SK-N-MC (cell line): ENCODE measurements at places on chromosomes 2 and 18.

DNA sequence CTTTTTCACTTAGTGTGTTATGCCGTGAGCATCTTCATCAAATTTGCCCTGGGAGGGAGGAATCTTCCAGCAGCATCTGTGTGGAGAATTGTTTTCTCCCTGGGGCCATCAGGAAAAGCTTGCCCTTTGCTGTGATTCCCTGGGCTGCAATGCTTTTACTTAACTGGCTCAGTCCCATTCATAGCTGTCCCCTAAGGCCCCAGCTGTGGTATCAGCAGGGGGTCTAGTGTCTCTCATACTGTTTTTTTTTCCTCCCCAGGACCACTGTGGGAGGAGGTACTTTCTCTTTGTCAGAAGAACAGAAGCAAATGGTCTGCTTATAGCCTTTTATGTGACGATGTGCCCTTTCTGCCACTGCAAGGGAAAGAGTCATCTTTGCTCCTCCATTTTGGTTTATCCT lies 176.8 kb upstream of the CELF4 start:
- DNase-seq = no peak

- DNase-seq = no peak
These were observed 204.6 kb downstream of the SOCS6 start for GRCh38 chr18:70493461-70493860.

- no peak for DNase-seq
These were observed 3.1 kb upstream of the C2orf49 start for GRCh38 chr2:105334211-105334610.

DNA sequence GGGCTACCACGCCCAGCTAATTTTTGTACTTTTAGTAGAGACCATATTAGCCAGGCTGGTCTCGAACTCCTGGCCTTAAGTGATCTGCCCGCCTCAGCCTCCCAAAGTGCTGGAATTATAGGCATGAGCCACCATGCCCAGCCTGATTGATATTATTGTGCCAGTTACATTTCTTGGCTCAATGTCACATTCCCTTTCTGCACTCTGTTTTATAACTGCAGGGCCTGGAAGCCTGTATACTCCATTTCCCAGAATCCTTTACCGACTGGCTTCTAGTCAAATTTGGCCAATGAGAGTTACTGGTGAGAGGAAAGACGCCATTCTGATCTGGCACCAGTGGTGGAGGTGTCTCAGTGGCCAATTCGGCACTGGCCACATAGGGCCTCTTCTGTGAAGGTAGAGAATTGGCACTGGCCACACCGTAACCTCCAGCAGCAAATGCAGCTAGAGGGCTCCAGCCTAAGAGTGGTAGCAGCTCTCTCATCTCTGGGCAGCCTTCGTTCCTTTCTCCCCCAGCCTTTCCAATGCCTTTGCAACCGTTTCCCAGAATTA lies 16.9 kb upstream of the CFAP36 start:
- DNase-seq = no peak

DNA sequence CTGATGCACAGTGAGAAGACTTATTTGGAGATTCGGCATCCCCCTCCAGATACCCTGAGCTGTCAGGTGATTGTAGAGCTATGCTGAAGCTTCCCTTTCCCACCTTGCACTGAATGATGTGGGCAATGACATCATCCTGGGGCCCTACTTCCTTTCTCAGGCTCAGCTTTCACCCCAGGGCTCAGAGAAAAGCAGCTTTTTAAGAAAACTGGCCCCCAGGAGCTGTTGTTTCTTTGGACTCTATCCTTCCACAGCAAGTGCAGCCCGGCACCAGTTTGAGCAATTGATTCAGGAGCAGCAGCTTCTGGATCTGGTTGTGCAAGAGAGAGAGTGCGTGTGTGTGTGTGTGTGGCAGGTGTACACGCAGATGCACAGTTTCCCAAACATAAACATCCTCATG lies 251.3 kb downstream of the ANAPC1 start:
- DNase-seq = no peak

GRCh38 chr2:48198371-48198770 lies 292.1 kb upstream of the FBXO11 start:
- DNase-seq = no peak

GRCh38 chr18:63247926-63248325 lies 71.6 kb downstream of the BCL2 start:
- no peak for DNase-seq

GRCh38 chr2:148969659-148970061 lies 68.8 kb upstream of the LYPD6B start:
- no peak for DNase-seq

- no peak for DNase-seq
These were observed 2084.4 kb upstream of the PIK3C3 start for GRCh38 chr18:39870591-39870990.

DNA sequence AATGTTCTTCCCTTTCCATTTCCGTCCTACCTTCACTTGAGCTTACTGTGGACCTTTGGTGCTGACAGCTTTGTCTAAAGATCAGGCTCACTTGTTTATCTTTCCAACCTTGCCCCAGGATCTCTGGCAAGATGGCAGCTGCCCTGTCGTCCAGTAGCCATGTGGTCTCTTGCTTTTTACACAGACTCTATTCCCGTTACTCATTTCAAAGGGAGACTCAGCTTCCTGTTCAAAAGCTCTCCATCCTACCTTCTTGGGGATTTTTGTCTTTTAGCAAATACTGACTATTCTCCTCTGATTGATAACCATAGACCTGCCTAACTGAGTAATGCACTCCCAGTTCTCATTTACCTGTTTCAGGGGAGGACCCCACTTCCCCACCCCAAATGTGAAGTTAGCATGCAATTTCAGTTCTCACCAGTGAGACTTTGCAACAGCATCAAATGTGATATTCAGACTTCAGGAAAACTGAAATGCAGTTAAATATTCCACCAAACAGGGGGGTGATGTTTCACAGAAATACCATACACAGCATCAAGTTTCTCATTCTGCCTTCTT lies 184.4 kb downstream of the MYO3B start:
- no peak for DNase-seq

DNA sequence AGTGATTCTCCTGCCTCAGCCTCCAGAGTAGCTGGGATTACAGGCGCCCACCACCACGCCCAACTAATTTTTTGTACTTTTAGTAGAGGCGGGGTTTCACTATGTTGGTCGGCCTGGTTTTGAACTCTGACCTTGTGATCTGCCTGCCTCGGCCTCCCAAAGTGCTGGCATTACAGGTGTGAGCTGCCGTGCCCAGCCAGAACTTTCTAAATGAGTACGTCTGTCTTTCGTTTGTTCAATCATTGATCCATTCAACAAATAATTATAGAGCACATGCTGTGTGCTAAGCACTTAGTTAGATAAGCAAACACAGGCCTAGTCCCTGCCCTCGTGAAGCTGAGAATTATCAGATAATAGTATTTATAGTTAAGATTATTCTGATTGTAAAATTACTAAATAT lies 56.5 kb downstream of the TTC39C start:
- no peak for DNase-seq

DNA sequence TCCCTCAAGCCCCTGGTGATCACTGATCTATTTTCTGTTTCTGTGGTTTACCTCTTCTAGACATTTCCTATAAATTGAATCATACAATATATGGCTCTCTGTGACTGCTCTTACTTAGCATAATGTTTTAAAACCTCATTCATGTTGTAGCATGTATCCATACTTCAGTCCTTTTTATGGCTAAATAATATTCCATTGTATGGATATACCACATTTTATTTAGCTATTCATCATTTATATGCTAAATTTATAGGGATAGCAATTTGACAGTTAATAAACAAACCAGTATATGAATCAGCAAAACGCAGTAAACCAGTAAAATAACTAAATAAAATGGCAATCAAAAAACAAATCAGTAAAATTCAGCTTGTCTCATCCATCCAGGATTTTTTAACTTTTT lies 286.1 kb upstream of the HNRNPA3 start:
- no peak for DNase-seq
